Stimulated activated CD8-positive, alpha-beta memory T cell treated with anti-CD3 and anti-CD28 coated beads, Interleukin-12 subunit alpha, Interleukin-12 subunit beta, amount 100 ng/mL, for 4 hours (primary cell): ENCODE measurements at places on chromosomes 5 and 9.

- DNase-seq = no peak
These were observed 167.1 kb upstream of the ADRA1B start for GRCh38 chr5:159749146-159749545.

GRCh38 chr9:85038824-85039608, 369.5 kb downstream of the NTRK2 start:
- DNase-seq = no peak

GRCh38 chr5:10856683-10857337, 95.8 kb upstream of the DAP start:
- no peak for DNase-seq

GRCh38 chr5:57566914-57567313, 84.3 kb upstream of the ACTBL2 start:
- DNase-seq = no peak

DNA sequence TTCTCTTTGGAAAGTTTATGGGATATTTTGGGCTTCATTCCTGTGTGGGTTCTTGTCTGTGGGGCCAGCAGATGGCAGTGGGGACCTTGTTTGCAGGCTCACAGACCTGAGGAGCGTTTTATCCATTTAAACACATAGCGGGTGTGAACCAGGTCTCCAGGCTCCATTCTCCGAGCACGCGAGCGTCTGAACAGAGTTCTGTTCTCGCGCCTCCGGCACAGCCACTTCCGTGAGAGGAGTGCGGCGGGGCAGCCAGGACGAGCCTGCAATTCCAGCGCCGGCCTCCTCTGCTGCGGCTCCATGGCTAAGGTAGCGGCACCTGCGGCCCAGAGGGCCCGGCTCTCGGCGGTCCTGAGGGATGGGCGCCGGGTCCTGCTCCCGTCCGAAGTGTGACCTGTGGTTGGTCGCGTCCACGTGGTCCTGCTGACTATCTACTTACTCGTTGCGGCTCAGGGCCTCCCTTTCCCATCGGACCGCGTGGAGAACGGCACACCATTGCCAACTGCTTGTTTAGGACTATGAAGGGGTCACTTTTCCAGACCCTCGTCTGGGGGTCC, 7.3 kb downstream of the NRARP start:
- no peak for DNase-seq

GRCh38 chr9:76162751-76163500, 231.3 kb downstream of the RFK start:
- no peak for DNase-seq

GRCh38 chr5:175489693-175490443, 11.5 kb downstream of the SFXN1 start:
- no peak for DNase-seq

DNA sequence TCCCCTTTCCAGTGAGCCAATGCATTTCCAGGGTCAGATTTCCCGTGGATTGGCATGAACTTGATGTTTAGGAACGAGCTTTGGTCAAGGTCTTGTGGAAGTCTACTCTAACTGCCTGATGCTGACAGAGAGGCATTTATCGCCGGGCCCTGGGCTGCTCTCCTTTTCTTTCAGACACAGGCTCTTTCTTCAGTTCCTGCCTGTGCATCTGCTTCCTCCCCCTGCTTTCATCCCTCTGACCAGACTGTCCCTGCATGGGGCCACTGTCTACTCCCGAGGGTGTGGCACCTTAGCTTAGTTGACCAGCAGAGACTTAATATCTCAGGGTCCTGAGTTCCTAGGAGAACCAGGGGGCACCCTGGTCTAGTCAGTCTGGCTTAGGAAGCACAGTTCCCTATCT, 41.2 kb downstream of the RALGPS1 start:
- no peak for DNase-seq

DNA sequence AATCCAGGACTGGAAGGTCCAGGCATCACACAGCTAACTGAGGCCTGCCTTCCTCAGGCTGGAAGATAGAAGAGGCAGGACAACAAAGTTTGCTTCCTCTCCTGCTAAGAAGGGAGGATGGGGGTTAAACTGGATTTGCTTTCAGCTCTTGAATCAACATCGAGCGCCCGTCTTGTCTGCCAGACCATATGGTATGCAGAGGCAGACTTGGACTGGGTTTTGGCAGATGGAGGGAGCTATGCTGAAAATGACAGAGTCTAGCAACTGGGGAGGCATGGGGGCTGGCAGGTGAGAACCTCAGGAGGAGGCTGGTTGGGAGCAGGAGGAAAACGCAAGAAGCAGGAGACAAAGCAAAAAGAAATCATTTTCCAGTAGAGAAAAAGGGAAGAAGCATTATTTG, 289.5 kb upstream of the IL12B start:
- DNase-seq = no peak

DNA sequence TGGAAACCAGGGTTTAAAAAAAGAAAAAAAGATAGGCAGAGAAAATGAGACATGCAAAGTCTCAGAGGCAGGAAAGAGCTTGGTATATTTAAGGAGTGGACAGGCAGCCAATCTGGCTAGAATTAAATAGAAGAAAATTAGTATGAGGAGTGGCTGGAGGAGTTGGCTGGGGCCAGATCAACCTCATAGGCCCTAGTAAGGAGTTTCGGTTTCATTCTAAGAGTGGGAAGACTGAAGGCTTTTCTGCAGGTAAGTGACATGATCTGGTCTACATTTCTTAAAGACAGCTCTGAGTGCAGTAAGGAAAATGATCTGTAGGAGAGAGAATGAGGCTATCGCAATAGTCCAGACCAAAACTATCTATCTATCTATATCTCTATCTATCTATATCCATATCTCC, 27.5 kb downstream of the ADRB2 start:
- no peak for DNase-seq

GRCh38 chr9:94726495-94727191, at the start of gene AOPEP:
Gene AOPEP (plus strand): TSS chr9:94726699. CDS start chr9:94759784, 33,085 bp downstream.
- peak; percentile 99 for DNase-seq

GRCh38 chr5:4244306-4244705, 648.7 kb downstream of the IRX1 start:
- no peak for DNase-seq

GRCh38 chr9:136653323-136654079, 9.2 kb upstream of the EGFL7 start:
- DNase-seq = no peak

DNA sequence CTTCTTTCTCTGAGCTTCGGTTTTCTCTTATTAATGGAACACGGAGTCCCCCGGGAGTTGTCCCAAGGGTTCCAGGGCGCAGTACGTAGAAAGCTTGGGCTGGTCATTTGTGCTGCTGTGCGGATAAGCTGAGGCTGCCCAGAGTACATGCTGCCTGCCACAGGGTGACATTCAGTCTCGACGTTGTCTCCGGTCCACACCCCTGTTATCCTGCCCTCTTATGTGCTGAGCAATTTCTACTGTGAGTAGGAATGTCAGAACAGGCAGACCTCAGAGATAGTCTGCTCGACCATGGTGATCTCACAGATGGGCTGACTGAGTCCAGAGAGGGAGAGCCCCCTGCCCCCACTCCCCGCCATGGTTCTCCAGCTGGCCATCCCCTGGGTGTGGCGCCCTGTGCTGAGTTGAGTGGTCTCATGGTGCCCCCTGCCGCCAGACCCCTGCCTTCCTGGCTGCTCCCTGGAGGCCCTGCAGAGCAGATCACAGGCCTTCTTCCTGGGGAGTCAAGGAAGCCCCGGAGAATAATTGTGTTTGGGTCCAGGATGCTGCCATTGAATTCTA, 124.0 kb downstream of the RGS3 start:
- DNase-seq = no peak

GRCh38 chr9:85142968-85143367, 473.4 kb downstream of the NTRK2 start:
- DNase-seq = no peak

GRCh38 chr5:139138809-139139208, 59.4 kb downstream of the SIL1 start:
- no peak for DNase-seq

- no peak for DNase-seq
These were observed 532.5 kb downstream of the KIF4B start for GRCh38 chr5:155546075-155546474.

DNA sequence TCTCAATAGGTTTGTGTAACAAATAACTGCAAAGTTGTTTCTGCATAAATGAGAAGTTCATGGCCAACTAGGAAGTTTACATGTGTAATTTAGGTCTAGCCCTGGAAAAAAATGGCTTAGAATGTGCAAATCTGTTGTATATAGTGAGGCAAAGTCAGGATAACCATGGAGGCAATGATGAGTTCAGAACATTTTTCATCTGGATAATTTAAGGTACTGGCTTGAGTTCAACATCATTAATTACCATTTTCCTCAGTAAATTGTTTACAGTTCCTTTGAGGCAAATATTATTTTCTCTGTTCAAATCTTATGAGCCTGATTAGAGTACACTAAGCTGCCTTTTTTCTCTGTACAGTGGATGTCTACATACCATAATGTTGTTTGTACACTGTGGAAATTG, 1259.0 kb upstream of the NUDT12 start:
- no peak for DNase-seq

GRCh38 chr5:146947181-146947941, 68.8 kb upstream of the PPP2R2B start:
- DNase-seq = no peak

GRCh38 chr5:145483212-145483611, 351.9 kb downstream of the PRELID2 start:
- DNase-seq = no peak

DNA sequence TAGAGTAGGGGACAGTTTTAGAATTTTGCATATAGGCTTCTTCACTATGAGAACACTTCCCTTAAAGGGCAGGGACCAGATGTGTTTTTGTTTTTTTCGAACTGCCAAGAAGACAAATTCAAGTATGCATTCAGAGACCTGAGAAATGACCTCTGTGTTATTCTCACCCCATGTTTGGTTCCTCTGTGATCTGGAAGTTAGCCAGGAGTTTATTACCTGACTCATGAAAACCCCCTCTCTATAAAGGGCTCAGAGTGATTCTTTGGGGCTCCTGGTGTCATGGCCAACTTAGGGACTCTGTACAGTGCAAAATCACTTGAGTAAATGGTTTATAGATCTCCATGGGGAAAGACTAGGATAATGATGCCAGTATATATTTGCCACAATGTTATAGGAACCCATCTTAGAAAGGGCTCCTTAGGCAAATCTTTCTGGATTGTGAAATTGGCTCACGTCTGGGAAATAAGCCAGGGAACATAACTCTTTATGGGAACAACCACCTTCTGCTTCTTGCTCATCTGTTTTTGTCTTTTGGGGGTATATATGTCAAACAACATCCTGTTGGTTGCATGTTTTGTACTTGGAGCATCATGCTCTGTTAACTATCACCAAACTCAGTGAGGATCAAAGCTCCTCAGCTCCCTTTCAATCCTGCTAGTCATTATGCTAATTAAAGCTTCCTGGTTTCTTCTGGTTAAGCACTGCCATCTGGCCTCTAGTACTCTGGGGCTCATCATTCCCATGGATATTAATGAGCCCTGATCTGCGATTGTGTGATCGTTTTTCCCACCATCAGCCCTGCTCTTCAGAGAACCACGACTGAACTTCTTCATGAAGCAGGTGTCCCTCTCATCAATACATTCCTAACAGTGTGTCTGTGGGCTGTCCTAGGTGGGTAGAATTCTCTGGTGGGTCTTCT, 173.4 kb upstream of the CDH12 start:
- DNase-seq = no peak

GRCh38 chr5:83482961-83483360, 11.4 kb downstream of the VCAN start:
- no peak for DNase-seq

DNA sequence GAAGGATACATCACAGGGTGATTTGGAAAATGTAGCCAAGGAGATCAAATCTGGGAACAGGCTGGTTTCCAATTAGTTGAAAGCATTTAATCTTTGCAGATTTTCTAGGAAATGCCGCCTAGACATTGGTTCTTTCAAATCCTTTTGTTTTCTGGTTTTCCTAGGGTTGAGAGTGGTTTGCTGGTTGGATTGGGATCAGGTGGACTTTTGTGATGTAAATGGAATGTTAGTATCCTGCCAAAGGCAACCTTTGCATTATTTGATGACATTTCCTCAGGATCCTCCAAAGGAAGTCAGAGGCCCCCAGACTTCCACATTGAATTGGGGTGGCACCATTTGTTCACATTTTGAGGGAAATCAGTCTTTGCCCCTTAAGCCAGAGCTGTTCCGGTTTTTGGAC, 245.5 kb upstream of the RPS23 start:
- no peak for DNase-seq

DNA sequence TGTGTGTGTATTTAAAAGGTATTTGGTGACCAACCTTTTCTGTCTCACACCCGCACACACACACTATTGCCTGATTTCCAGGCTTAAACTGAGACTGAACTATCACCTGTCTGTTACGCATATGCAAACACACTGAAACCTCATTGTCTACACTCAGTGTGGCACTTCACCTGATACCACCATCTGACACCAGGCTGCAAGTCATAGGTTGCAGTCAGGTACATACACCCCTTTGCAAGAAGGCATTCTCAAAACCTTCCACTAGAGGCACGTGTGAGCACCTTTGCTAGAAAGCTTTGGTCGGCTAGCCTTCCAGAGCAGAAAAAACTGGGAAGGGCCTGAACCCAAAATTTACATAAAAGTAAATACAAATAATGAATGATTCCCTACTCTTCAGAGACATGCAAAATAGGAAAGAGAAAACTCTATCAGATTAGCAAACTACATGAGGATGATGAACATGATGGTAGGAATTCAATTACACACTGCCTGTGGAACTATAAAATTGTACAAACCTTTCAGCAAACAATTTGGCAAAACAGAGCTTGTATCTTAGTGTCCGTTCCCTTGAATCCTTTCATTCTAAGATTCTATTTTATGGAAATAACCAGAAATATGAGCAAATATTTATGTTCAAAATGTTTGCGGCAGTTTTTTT, 5.9 kb upstream of the FOXD1 start:
- no peak for DNase-seq

GRCh38 chr5:167798448-167798847, 493.0 kb upstream of the WWC1 start:
- no peak for DNase-seq

DNA sequence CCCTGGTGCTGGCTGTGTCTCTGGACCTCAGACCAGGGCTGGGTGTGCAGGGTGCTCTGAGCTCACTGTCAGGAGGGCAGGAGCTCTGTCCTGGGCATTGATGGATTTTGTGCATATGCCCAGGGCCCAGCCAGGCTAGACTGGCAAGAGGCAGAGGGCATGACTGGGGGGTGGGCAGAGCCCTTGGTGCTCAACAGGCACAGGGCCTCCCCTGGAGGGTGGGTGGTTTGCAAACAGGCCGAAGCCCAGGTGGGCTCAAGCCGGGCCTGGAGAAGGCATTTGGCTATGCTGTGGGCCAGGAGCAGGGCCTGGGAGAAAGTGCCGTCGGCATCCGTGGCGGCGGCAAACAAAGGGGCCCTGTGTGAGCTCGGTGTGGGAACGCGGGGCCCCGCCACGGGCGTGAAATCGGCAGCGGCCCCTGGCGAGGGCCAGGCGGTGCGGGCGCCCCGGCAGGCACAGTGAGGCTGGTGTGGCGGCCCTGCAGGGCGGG, 1.9 kb upstream of the NRARP start:
- no peak for DNase-seq

- no peak for DNase-seq
These were observed 668.8 kb upstream of the KLF4 start for GRCh38 chr9:108158236-108158995.
